ENCODE measurements at places on chromosomes 2 and 18.

DNA sequence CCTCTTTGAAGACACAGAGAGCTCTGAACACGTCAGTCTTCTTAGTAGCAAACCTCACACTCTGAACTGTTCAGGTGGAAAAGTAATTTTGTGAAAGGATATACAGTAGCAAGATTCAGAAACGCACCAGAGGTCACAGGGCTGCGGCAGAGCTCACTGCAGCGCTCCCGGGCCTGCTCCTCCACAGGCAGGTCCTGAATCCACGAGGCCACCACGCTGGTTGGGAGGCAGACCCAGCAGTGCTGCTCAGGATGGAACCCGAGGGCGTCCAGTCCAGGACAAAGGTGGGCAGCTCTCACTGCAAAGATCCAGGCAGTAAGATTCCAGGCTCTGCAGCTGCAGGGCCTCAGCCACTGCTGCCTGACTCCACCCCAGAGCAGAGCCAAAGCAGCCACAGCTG lies 576.2 kb upstream of the SALL3 start:
- DNase-seq = no peak

DNA sequence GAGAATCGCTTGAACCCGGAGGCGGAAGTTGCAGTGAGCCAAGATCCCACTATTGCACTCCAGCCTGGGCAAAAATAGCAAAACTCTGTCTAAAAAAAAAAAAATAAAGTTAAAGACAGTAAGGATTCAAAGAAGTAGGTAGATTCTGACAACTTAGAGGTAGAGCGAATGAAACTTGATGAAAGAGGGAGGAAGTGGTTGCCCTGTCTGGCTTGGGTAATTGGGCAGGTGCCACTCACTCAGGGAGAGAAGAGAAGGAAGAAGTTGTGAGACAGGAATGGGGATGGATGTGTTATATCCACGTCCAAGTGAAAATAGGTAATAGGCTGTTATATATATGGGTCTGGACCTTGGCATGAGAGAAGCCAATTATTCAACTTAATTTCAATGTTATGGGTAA lies 26.3 kb downstream of the NDC80 start:
- DNase-seq = no peak

GRCh38 chr2:9031246-9031645 lies 27.8 kb upstream of the MBOAT2 start:
- DNase-seq = no peak

DNA sequence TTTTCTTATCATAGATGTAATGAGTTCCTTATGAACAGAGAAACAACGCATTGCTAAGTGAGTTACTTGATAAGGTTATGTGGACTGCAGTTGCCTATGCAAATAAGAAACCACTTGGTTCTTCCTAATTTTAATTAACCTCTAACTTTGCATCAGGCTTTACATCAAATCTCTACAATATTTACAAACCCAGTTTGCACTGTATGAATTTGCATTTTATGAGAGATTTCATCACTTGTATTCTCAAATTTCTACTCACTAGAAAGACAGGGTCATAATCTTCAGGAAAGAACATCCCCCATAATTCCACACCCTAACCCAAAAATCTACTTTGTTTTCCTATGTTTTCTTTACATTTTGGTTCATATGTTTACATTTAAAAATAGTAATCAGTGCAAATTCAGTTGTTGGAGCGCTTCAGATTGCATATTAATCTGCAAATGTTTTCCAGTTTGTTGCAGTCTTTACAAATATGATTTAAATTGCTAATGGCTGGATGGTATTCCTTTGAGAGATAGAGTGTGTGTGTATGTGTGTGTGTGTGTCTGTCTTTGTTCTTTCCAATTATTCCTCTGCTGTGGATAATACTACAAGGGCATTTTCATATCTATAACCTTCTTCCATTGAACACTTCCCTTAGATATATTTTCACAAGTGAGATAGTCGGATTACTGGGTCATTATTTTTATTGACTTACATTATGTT lies 106.1 kb downstream of the COL4A4 start:
- DNase-seq = no peak

DNA sequence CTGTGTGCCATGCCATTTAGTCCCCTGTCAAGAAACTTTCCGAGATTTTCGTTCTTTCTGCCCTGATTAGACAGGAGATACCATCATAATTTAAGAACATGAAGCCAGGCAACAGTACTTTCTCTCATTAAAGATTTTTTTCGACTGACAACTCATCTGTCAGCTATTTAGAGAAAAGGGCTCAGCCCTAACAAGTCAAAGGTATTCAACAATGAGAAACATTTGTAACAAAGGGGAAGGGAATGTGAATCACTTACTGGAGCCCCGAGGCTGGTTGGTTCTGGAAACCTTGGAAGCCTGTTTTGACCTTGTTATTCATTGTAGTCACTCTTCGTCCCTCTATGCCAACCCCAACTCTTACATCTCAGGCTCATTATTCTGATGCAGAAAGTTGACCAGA lies 199.4 kb downstream of the SPP2 start:
- DNase-seq = no peak

DNA sequence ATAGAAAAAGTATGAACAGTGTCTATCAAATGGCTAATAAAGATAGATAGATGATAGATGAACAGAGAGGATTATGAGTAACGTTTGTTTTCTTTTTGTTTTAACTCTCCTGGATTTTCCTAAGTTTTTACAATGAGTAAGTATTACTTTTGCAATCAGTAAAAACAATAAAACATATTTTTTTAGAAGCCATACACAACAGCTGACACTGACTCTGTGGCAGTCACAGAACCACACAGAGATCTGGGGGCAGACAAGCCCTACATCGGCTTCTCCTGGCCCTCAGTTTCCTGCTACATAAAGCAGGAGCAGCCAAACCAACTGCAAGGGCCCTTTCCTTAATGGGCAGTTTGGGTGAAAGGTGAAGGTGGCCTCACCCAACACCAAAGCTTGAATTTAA lies 63.6 kb downstream of the ANTXR1 start:
- DNase-seq = no peak

DNA sequence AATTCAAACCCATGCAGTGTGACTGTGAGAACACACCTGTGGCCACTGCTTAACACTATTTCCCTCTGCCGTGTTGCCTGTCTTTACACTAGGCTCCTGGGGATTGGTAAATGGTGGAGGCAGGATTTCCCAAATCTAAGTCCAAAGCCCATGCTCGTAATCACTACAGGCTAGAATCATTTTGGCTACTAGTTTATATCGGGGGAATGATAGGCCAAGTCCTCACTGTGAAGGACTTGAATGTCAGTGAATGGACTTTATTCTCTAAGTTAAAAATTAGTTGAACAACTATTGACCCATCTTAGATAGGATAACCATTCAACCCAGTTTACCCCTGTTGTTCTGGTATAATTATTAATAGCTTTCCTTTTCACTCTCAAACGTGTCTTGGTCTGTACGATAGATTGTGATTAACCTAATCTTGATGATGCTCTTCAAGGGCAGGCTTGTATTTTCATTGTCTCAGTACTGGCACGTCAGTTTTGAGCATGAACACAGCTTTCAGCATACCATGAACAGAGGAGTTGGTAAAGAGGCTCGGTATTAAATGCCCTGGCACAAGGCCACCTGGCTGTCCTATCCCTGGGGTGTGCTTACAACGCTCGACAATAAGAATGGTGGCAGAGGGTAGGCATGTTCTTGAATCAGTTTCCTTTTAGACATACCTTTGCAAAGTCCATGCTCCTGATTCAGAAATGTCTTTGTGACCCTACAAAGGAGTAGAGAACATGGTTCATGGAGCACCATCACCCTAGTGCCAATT lies 148.8 kb downstream of the RTN4 start:
- no peak for DNase-seq

GRCh38 chr18:69617888-69618287 lies 217.2 kb downstream of the DOK6 start:
- DNase-seq = no peak

GRCh38 chr2:215826838-215827441 lies 186.4 kb downstream of the MREG start:
- no peak for DNase-seq

- DNase-seq = no peak
Observed at GRCh38 chr18:43934781-43935471, 657.6 kb upstream of the SYT4 start.

DNA sequence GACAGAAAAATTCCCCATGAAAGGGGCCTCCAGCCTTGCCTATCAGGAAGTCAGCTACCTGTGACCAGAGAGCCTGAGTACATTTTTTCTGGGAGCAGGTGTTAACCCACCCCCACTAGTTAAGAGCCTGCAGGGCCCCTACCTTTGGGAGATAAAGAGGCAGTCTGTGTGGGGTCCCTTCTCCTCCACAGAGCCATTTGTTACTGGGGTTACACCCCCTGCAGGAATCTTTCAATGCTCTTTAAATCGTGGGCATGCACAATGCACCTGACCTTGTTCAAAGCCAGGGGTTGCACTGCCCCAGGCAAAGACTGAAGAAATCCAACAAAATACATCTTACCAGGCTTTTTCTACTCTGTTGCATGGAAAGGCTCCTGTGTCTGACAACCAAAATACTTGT lies 15.7 kb upstream of the LYPD6 start:
- no peak for DNase-seq

GRCh38 chr18:8806798-8807487 lies 101.6 kb downstream of the MTCL1 start:
- no peak for DNase-seq

DNA sequence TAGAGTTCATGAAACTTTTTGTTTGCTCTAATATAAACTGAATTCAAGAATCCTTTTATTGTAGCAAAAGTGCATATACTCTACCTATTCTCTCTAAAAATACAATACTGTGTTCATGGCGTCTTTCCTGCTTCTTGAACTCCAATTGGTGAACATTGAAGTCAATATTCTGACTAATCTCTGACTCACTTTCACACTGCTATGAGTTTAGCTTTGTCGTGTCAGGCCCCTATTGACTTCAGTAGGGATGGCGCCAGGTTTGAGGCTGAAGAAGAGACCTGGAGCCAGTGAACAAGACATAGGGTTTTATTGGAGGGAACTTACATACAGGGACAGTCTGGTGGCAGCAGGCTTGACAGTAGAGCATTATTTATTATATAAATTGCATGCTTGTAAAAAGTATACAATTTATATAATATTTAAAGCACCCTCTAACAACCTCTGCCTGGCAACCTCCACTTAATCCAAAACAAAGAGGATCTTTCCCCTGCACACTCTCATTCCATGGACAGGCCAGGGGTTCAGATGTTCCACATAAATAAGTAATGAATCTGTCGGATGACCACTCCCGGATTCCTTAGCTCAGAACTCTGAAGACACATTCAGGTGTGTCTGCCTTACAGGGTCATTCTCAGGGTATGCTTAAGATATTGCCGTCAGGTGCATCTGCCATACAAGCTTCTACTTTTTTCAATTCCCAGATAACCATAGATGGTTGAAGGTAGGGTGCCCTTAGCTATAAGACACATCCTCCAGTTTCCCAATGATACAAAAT lies 141.0 kb downstream of the CERS6 start:
- no peak for DNase-seq

- no peak for DNase-seq
Observed at GRCh38 chr2:206082298-206082843, 3.6 kb downstream of the INO80D start.

DNA sequence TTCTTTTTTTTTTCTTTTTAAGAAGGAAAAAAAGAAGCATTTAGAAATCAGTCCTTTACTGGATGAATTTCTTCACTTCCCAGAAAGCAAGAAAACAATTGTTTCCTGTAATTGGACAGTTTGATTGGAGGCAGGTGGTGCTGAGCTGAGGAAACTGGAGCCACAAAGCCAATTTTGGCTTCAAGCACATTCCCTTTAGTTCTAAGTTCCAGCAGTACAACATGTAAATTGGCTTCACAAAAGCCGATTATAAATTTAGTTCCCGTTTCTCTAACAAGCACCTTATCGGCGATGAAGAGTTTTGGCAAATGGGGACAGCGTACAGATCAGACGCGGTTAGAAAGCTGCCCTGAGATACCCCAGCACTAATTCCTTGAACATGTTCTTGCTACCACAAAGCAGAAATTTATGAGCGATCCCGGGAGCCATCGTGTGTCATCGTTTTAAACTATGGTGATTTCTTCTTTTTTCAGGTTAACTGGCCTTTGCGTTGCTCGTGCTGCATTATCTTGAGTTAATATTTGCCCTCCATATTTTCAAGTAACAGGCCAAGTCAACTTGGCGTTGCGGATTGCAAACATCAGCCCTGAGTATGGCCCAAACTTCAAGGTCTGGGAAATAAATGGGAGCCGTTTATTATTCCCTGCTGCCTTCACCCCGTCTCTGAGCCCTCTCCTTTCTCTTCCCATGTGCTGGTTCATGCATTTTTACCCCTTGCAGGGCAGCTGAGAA lies 190.4 kb upstream of the ID2 start:
- no peak for DNase-seq

DNA sequence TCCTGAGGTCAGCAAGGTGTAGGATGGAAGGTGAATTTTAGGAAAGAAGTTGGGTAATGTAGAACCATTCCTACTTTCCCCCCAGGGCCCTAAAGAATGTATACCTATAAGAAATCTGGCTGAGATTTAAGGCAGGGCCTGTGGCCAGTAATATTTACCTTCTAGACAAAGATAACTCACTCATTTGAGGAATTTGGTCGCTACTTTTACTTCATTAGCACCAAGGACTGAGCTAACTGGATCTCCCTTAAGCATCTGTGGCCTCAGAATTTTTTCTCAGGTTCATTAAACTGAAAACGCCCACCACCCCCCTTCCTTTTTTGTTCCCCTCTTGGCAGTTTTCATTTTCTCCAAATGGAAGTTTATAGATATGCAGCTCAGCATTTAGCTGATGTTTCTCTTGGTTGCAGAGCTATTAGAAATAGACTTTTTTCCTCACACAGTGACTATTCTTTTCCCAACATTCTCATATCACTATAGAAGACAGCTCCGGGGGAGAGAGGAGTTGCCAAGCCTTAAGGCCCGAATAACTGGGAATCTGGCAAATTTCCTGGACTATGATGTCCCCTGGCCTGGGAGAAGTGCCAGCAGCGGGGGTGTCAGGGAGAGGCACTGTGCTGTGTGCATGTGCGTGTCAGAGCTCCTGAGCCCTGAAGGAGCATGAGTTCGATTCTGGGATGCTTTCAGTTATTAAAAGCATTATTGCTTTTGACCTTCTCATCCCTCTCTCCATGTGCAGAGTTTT lies 310.9 kb downstream of the PRKCE start:
- DNase-seq = no peak

- no peak for DNase-seq
Observed at GRCh38 chr2:146572598-146572997, 1272.2 kb upstream of the ACVR2A start.

DNA sequence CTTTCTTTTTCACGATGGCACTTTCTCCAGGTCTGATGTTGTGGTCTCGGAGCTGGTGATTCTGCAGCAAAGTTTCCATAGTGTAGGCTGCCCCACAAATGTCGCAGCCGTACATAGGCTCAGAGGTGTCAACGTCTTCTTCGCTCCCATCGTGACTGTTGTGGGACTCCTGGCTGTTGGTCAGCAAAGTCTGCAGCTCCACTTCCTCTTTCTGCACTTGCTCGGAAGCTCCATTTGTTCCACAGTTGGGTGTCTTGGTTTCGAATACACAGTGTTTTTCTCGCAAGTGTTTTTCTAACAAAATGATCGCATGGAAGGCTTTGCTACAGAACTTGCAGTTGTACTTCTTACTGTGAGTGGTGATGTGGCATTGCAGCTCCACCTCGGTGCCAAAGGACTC lies 126.8 kb downstream of the ZNF521 start:
- no peak for DNase-seq
